ENCODE measurements at places on chromosomes 16 and 17.
A peak's percentile ranks its signal among the peaks of the same experiment; 100 is the strongest.

GRCh38 chr17:78409191-78409928, 30.9 kb downstream of the PGS1 start:
- DNase-seq, result no peak

DNA sequence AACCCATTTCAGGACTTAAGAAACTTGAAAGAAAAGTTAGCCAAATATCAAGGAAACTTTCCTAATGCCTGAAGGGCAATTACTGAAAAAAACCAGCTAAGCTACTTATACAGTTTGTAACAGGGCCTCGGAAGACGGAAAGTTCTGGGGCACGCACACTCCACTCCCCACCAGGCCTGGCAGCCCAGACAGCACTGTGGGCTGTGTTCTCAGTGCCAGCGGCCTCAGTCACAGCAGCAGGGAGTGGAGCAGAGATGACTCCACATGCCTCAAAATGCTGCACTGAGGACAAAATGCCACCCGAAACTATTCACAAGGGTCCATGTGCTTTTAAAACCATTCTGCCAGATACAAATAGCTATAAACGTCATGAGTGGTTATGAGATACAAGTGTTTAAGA, 6.3 kb upstream of the ECI1 start:
- no peak for DNase-seq

GRCh38 chr17:72984926-72985325, 107.6 kb downstream of the SLC39A11 start:
- no peak for DNase-seq

DNA sequence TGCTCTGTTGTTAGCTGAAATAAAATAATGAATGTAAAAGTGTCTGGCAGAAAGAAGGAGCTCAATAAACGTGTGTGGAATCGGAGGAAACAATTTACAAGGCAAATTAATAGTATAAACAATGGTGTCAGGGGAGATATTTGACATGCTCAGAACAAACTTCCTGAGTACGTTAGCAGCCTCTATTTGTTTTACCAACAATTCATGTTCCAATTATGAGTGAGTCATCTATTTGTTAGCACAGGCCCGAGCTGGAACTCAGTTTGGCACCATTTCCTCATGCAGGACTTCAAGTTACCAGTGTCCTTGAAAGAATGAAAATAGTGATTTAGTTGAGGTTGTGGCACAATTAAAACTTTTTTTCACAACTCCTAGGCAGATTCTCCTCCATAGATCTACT, 9.1 kb downstream of the ASIC2 start:
- DNase-seq, result no peak

- DNase-seq, result no peak
Observed at GRCh38 chr16:72429671-72430081, 257.7 kb upstream of the PMFBP1 start.

- no peak for DNase-seq
Observed at GRCh38 chr17:20103454-20104446, 94.6 kb downstream of the SPECC1 start.

DNA sequence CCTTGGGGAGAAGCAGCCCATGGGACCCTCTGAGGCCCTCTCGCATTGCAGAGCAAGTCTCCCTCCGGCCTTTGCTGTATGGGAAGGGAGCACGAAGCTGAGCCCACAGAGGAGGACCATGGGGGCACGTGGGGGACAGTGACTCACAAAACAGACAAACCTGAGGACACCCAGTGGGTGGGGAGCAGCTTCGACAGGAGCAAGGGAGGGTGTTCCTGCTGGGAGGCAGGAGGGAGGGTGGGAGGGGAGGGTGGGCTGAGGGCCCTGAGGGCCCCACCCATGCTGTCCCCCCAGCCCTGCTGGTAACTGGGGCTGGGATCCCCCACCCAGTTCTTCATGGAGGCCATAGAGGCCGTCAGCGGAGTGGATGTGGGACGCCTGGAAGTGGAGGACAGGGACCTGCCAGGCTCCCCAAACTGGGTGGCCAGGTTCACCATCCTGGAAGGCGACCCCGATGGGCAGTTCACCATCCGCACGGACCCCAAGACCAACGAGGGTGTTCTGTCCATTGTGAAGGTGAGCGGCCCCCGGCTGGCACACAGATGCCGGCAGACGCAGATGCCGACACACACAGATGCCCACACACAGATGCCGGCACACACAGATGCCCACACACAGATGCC, 12.5 kb downstream of the SLC22A31 start:
- DNase-seq, result no peak

- no peak for DNase-seq
Observed at GRCh38 chr16:58187665-58188421, 10.1 kb downstream of the CSNK2A2 start.

GRCh38 chr16:50842589-50842988, 100.7 kb downstream of the CYLD start:
- DNase-seq, result no peak

DNA sequence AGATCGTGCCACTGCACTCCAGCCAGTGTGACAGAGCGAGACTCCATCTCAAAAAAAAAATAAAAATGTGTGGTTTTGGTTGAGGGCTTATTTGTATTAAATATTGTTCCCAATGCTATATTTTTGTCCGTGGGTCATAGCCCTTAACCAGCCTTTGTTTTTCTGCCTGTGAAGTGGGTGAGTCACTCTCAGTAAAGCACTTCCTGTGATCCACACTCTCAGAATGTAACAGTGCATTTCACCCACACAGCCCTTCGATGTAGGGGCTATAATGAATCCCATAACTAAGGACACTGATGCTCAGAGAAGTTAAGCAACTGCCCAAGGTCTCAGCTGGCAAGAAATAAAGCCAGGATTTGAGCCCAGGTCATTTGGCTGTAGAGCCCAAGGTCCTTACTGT, 34.7 kb upstream of the POLR3E start:
- DNase-seq, result no peak

DNA sequence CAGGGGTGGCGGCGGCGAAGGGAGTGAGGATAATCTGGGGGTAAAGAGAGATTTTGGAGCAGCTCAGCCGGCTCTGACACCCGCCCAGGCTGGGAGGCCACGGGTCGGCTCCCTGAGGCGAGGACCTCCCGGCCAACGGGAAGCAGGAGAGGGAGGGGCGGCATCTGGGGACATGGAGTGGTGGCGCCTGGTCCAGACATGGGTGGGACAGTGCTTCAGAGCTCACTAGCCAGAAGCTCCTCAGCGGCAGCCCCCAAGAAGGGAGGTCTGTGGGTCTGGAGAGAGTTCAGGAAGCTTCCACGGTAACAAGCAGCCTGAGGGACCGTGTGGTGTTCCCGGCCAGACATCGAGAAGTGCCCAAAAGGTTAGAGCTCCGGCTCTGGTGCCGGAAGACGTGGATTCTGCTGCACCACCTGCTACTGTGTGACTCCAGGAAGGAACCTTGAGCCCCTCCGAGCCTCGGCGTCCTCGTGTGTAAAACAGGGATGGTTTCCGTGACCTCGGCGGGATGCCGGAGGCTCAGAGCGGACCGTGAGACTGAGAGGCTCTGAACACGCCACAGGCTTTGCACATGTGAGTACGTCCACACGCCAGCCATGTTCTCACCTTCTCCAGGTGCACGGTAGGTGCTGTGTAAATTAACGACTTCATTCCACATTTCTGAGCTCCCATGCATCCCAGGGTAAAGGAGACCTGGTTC, 56.9 kb downstream of the TIMM22 start:
- no peak for DNase-seq

DNA sequence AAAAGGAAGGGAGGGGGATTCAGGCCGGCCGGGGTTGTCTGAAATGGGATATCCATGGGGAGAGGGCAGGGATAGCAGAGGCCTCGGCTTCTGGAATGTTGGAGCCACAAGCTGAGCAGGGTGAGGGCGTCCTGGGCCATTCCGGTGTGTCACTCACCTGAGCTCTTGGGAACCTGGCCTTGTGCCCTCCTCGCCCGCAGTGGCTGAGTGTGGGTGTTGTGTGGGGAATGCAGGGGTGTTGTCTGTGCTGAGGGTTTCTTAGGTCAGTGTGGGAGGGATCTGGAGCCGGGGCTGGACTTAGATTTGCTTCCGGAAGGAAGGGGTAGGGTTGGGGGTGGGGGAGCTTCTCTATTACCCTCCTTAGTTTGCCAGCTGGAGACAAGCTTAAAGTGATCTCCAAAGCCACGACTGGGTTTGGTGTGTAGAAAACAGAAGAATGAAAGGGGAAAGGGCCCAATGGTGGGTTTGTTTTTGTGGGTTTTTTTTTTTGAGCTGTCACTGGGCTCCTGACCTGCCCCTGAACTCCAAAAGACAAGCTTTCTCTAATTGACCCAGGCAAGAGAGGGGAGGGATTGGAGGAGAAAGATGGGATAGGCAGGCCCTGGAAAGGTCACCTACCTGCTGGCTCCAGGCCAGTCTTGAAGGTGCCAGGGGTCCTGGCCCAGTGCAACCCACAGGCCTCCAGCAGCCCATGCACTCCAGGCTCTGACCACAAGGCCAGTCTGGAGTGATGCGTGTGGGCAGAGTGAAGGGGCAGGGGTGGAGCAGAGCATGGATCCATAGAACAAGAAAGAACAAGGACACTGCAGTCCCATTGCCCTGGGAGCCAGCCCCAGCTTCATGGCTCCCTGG, at the start of gene SULT1A2:
TSS of gene SULT1A2 (minus strand) at position 211 of the 852 bp plus-strand sequence. CDS start 1,120 bp downstream, outside the sequence.
- DNase-seq, result no peak

DNA sequence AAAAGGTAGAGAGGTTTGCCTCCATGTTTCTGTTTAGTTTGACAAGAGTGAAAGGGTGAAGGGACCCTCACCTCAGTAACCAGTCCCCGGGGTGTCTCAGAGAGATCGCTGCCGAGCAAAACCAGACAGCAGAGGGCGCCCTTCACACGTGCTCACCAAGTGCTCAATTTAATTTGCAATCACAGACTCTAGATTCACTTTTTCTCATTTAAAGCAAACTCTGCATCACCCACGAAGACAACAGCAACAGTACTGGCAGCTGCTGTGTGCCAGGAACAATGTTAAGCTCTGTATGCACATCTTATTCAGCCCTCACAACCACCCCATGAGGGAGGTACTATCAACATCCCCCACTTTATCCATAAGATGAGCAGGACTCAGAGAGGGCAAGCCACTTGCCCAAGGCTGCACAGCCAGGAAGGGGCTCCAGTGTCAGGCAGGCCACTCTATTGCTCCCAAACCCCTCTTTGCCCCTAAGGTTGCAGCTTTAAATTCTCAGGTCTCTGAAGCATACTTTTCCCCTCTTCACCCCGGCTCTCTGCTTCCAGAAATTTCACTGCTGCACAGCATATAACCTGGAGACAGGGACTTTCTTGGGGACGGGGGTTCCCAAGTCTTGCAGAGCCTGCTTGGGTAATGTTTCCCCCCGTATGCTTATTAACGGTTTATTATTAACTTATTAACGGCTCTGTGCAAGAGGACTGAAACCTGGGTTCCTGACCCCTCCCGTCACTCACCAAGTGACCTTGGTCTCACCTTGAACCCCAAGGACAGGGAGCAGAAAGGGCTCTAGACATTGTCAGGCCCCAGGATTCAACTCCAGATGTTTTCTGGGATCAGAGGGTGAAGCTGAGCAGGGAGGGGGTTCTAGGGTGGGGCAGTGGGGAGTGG, 70.9 kb downstream of the CNGB1 start:
- DNase-seq, result peak; percentile 71

DNA sequence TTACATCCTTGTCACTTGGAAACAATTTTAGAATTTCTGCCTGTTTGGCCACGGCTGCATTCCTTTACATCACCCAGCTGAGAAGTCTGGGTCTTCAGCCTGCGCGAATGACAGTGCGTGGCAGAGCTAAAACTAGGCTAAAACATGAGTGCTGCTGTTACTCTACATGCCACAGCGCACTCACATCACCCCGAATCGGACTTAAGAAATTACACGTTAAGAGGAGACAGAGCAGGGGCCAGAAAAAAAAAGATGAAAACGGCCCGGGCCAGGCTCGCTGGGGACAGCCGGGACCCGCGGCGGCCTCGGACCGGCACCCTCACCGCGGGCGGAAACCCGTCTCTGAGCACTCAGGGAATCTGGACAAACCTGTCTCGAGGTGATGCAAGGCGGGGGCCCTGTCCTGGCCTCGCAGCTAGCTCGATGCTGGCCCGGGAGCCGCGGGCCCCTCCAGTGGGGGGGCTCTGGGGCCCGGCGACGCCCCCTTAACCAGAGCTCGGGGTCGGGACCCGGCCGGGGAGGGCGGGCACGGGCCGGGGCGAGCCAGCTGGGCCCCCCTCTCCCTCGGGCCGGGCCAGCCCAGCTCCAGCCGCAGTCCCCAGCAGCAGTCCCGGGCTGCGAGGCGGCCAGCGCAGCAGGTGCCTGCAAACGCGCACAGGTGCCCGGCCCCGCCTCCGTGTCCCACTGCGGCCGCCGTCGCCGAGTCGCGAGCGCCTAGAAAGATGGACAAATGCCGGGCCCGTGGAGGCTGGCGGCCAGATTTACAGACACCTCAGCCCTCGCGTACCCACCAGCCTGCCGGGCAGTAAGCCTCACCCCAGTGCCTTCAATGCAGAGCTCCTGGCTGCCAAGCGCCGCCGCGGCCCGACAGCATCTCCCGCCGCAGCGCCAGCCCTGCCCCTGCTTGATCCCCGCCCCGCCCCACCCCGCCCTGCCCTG, at the start of gene AKTIP:
TSS of gene AKTIP (minus strand) at position 879 of the 939 bp plus-strand sequence. CDS start 2,950 bp downstream, outside the sequence.
- peak; percentile 28 for DNase-seq

- DNase-seq, result no peak
Observed at GRCh38 chr17:28071891-28072606, 29.6 kb downstream of the NLK start.

DNA sequence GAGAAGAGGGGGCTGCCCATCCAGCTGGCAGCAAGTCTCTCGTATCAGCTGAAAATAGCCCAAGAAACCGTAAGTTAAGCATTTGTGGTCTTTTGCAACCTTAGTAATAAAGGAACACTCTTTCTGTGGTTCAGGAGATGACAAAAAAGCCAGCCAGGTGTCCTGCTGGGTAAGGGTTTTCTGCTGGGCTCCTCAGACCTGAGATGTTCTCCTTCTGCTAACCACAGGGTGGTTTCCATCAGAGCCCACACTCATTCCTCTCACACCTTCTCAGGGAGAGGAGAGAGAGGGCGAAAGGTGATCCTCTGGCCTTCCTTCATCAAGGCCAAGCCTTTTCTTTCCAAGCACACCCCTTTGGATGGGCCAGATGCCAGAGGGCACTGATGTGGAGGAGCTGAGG, 70.7 kb downstream of the TEX14 start:
- DNase-seq, result no peak

GRCh38 chr17:34883106-34884000, 77.9 kb downstream of the CCT6B start:
- no peak for DNase-seq

DNA sequence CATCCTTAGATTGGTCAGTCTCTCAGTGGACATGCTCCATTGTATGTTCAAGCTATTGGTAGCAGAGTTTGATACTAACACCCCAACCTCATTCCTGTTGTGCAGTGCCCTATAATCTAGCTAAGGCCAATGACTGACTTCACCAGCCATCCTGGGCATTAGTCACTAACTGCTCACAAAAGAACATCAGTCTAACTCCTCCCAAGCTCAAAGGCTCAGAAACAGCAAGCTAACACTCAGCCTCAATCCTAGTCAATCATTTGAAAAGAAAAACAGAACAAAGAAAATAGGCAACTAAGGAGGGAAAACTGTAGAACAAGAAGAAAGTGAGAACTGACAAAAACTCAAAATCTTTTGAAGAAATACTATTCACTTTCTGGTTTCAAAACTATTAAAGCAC, 199.1 kb upstream of the C17orf78 start:
- no peak for DNase-seq

Data from activated CD4-positive, alpha-beta T cell treated with anti-CD3 and anti-CD28 coated beads for 4 hours (primary cell).